ENCODE measurements at places on chromosomes 3 and 15. TPM values are rescaled to one million over a fixed set of nuclear protein-coding genes. Genes with fewer than 3 reads are reported as not detected.

GOLGA6L24 gene
- total RNA-seq, result not detected

RPUSD2 gene
- 16.4 TPM for total RNA-seq

DNA sequence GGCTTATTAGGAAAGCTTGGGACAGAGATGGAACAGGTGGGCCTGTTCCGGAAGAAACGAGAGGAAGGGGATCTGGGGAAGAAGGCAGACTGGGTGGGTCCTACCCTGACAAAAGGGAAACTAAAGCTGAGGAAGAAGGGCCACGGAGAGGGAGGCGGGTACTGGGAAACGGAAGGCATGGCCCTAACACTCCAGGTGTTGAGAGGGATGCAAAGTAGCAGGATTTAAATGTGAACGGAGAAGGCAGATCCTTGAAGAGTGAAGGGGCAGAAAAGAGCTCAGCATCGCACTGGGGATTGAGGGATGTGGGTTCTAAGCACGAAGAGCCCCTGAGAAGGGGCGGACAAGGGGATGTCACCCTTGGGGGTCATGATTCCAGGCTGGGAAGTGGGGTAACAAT is 735 bp downstream of the STIMATE start:
- no peak for DNase-seq

GRCh38 chr3:156576651-156577348 is 21.9 kb upstream of the SSR3 start:
- DNase-seq, result no peak

GRCh38 chr3:193132964-193133363 is 108.1 kb upstream of the PLAAT1 start:
- DNase-seq, result no peak

GRCh38 chr3:80889535-80889934 is 871.9 kb downstream of the GBE1 start:
- DNase-seq, result no peak

DNA sequence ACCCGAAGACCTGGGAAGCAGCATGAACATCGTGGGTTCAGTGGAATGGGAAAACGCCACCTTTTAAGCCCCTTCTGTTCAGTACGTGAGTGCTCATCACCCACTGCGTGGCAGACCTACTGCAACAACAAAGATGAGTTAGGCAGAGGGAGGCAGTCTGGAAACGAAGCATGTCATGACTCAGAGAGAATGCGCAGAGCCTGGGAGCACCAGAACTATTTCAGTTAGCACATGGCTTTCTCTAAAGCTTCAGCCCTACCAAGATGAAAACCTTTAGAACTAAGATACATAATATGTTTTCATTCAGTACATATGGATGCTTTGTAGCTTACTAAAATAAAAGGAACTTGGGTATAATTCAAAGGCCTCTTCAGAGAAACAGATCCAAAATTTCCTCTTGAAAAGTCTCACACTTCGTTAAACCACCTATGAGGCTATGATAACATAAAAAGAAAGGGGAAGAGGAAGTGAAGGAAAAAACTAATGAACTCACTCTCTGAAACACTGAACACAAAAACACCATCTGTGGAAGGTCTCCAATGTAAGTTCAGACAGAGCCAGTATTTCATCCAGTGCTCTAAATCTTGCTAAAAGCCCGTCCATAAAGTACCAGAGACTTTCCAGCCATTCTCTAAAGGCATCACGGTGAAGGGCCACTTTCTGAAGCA is 140.1 kb downstream of the OCA2 start:
- no peak for DNase-seq

DNA sequence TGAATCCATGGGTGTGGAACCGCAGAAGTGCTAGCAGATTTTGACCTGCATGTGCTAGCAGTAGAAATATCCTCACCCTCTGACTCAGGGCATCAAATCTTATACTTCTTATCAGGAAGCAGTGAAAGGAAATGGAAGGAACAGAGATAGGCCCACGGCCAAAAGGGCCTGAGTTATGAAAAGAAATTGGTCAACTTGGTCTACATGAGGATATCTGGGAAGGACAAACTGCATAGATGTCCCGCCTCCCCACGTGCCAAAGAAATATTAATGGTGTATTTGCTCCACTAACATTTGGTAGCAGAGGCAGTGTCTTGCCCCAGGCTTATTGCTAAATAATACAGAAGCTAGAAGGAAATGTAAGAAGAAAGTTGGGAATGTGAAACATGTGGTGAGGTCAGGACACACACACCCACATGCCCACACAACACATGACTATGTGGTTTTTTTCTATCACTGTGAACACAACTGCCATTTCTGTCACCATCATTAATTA is 93.6 kb upstream of the COL8A1 start:
- DNase-seq, result no peak

GRCh38 chr3:73141525-73141924 is 80.1 kb downstream of the EBLN2 start:
- no peak for DNase-seq

Data from SJSA1 (cell line).